Cardiac muscle cell (in vitro differentiated cells and primary cell): ENCODE measurements at places on chromosomes 2 and 18. TPM values are rescaled to one million over a fixed set of nuclear protein-coding genes. Genes with fewer than 3 reads are reported as not detected.

DNA sequence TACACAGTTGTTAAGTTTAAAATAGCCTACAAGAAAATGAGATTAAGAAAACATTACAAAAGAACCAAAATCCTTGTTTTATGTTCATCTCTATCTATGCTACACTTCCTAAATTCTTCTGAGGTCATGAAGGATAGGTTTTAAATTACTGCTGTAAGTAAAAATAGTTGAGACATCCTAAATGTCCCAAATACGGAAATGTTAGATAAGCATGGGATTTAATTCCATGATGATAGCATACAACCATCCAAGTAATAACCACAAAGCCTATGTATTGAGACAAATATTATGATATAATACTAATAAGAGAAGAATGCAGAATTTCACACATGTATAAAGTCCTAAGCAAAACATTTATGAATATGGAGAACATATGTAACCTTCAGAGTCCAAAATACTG, 34.1 kb downstream of the PIEZO2 start:
- DNase-seq: no peak
- H3K4me3 ChIP-seq: no peak overlapping the region
- H3K27me3 ChIP-seq: peaks cover 2% of the 10 kb centered on the region
- no peaks in the 10 kb centered on the region for H3K4me1 ChIP-seq
- H3K36me3 ChIP-seq: no peaks in the 10 kb centered on the region
- H3K27ac ChIP-seq: no peak overlapping the region

DNA sequence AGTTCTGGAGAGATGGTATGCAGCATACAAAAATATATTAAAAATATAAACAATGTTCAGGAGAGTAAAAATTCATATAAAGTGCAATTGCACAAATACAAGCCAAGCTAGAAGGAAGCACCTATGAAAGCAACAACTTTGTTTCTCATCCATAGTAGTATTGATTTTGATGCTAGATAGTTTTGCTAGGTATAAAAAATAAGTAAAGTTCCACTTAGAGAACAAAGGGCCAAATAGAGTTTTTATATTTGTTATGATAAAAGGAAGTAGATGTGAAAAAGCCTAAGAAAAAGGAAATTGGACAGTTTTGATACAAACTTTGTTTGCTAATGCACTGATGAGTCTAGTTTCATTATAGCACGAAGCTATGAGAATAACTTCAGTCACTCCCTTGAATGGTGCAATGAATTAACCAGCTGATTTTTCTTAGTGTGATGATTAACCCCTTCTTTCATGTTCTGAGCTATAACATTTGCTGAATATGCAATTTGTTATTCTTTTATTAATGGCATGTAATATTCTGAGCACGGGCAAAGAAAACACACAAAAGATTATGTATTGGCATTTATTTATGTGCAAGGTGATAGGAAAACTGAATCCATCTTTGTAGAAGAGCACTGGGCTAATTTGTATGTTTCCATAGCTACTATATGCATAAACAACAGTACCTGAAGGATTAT, 24.7 kb downstream of the SLC5A7 start:
- H3K4me1 ChIP-seq: no peaks in the 10 kb centered on the region
- no peak overlapping the region for H3K4me3 ChIP-seq
- H3K36me3 ChIP-seq: no peaks in the 10 kb centered on the region
- H3K27me3 ChIP-seq: no peaks in the 10 kb centered on the region
- no peak for DNase-seq

- H3K4me3 ChIP-seq: no peak overlapping the region
- H3K27ac ChIP-seq: no peak overlapping the region
- DNase-seq: no peak
- peaks cover 5% of the 10 kb centered on the region for H3K4me1 ChIP-seq
Observed at GRCh38 chr2:28977176-28977875, 3.8 kb upstream of the TOGARAM2 start.

GRCh38 chr2:216606551-216607276, 26.5 kb upstream of the IGFBP2 start:
- peaks cover 30% of the 10 kb centered on the region for H3K4me1 ChIP-seq
- no peaks in the 10 kb centered on the region for H3K36me3 ChIP-seq
- no peaks in the 10 kb centered on the region for H3K27me3 ChIP-seq
- DNase-seq: no peak
- no peak overlapping the region for H3K27ac ChIP-seq
- H3K4me3 ChIP-seq: no peak overlapping the region

DOK6 gene
- 8.1 and 13.9 TPM in 2 replicates for total RNA-seq

GRCh38 chr2:62856228-62857040, 150.9 kb downstream of the EHBP1 start:
- H3K4me3 ChIP-seq: no peak overlapping the region
- no peak overlapping the region for H3K27ac ChIP-seq
- DNase-seq: no peak
- no peaks in the 10 kb centered on the region for H3K36me3 ChIP-seq

BMP10 gene
- 0.46 and 0.95 TPM in 2 replicates for total RNA-seq

DSG1 gene
- not detected in 2 replicates for total RNA-seq

GRCh38 chr2:178043266-178043665, 29.3 kb downstream of the PDE11A start:
- no peaks in the 10 kb centered on the region for H3K36me3 ChIP-seq
- H3K27ac ChIP-seq: no peak overlapping the region
- no peak overlapping the region for H3K4me3 ChIP-seq
- H3K4me1 ChIP-seq: no peaks in the 10 kb centered on the region
